ENCODE measurements at places on chromosomes 3 and 15. TPM values are rescaled to one million over a fixed set of nuclear protein-coding genes. Genes with fewer than 3 reads are reported as not detected.
A peak's percentile ranks its signal among the peaks of the same experiment; 100 is the strongest.

Gene TARS3
- 8.9 TPM for total RNA-seq

Gene CILP
- total RNA-seq = not detected

GRCh38 chr3:155158346-155159037 lies 78.4 kb downstream of the MME start:
- no peak for DNase-seq

GRCh38 chr3:147945968-147946519 lies 536.9 kb downstream of the ZIC1 start:
- peak; percentile 91 for DNase-seq

GRCh38 chr3:131702146-131702545 lies 199.4 kb upstream of the MRPL3 start:
- DNase-seq = peak; percentile 52

DNA sequence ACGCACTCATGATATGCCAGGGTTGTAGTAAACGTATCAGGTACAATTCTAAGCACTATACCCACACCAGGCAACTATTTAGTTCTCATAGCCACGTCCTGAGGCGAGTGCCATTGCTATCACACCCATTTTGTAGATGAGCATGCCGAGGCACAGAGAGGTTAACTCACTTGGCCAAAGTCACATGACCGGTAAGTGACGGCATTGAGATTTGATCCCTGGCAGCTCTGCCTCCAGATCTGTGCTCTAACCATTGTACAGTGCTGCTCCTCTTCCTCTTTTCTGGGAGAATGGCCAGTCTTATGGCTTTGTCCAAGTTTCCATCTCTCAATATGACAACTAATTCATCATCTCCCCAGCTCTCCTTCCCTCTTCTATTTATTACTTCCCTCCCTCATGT lies 18.9 kb upstream of the ATP2B2 start:
- DNase-seq = no peak

DNA sequence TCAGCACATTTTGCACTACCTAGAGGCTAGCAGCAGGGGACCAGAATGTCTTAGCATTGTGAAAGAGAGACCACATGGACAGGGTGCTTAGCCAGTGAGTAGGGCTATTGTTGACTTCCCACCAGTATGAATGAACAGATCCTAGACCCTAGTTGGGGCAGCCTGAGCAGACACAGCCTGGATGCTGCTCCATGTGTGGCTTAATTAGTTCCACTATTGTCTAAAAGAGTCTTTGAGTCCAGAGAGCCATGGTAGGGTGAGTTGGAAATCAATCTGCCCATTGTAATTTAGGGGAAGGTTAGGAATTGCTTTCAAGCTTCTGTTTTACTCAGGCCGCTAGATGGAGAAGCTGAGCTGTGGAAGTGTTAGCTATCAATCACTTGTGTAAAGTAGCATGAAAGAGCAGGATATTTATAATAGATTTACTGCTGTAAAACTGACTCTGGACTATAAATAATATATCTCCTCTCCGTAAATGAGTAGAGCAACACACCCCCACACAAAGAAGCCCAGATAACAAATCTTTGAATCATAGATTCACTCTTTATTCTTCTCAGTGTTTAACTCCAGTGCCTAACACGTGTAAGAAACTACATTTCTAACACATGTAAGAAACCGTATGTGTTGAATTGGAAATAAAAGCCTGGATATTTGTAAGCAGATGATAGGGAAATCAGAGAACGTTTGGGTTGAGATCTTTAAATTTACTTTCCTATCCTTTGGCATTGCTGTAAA lies 4.1 kb upstream of the GCSAM start:
- peak; percentile 34 for DNase-seq

Gene KATNBL1
- 25.9 TPM for total RNA-seq

GRCh38 chr3:169052465-169053302 lies 610.8 kb downstream of the MECOM start:
- DNase-seq = no peak

Gene SLC38A3
- total RNA-seq = not detected

GRCh38 chr3:194866236-194866635 lies 180.6 kb downstream of the FAM43A start:
- no peak for DNase-seq

Gene GOLGA8J
- total RNA-seq = not detected

DNA sequence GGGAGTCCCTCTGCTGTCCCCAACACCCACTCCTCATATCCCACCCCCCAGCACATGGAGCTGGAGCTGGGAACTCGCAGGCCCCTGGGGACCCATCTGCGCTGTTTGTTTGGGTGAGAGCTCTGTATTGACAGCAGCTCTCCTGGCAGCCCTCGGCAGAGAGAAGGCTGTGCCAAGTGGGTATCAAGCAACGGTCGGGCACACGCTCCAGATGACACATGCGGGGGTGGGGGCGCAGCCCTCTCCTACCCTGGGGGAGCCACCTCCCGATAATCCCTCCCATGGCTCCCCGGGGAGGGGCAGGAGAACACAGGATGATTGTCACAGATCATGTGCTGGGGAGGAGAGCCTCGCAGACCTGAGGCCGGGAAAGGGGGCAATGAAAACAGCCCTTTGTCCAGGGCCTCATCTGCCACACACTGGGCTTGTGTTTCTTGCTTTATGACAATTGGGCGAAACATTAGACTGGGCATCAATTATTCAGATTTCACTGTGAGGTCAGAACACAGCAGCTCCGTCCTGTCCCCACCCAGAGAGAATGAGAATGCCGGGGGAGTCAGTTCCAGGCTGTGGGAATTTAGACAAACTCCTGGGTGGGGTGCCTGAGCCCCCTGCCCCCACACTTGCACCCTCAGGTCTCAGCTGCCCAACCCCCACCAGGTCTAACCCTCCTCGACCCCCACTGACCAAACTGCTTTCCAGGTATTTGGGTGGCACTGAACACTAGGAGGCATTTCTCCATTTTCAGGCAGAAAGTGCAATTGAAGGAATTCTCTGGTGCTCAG lies 46.4 kb upstream of the KLF13 start:
- DNase-seq = no peak

- peak; percentile 13 for DNase-seq
Measured at GRCh38 chr15:71469413-71469812, 340.9 kb upstream of the NR2E3 start.

- DNase-seq = no peak
Measured at GRCh38 chr15:22861161-22861560, 22.7 kb downstream of the NIPA2 start.

- DNase-seq = peak; percentile 78
Measured at GRCh38 chr3:153614563-153614962, 452.5 kb downstream of the RAP2B start.

Gene CCK
- not detected for total RNA-seq

Gene CLCN2
- total RNA-seq = 3.9 TPM

Gene SPRED1
- 38.8 TPM for total RNA-seq

GRCh38 chr3:174776636-174777035 lies 82.5 kb upstream of the NAALADL2 start:
- no peak for DNase-seq

- no peak for DNase-seq
Measured at GRCh38 chr3:195551381-195551978, 8.4 kb upstream of the PPP1R2 start.

Gene NME9
- not detected for total RNA-seq

- peak; percentile 54 for DNase-seq
Measured at GRCh38 chr15:31387479-31388118, 61.0 kb downstream of the KLF13 start.

Gene OSTN
- total RNA-seq = 0.24 TPM

DNA sequence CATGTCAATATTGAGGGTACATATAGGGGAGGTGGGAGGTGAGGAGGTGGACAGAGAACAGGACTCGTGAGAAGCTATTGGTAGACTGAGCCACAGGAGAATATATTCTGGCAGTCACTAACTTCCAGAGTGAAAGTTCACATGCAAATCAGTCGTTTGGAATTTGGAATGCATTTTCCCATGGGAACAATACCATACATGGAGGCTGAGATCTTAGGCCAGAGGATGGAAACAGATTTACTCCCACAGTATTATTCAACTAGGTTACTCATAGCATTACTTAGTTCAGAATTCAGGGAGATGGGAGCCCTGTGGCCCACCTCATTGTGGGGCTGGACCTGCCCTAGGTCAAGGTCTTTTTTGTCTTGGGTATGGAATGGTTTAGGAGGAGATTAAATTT lies 36.4 kb upstream of the ABHD2 start:
- peak; percentile 63 for DNase-seq

DNA sequence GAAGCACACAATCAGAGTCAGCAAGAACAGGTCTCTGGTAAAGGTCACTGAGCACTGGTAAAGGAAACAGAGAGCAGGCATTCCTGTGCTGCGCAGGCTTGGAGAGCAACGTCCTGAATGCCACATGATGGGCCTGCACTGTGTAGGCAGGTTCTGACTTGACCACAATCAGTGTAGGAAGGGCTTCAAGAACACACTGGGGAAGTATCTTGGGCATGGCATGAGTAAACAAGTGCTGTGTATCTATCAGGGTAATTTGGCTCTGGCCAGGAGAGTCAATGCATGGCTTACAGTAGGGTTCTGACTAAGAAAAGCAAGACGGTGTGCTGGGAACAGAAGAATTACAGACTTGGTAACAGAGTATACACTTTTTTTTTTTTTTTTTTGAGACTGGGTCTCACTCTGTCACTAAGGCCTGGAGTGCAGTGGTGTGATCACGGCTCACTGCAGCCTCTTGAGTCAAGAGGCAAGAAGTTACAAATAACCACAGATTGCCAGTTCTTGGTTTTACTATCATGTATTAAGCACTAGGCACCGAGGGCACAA lies 30.6 kb downstream of the TBC1D2B start:
- DNase-seq = no peak

DNA sequence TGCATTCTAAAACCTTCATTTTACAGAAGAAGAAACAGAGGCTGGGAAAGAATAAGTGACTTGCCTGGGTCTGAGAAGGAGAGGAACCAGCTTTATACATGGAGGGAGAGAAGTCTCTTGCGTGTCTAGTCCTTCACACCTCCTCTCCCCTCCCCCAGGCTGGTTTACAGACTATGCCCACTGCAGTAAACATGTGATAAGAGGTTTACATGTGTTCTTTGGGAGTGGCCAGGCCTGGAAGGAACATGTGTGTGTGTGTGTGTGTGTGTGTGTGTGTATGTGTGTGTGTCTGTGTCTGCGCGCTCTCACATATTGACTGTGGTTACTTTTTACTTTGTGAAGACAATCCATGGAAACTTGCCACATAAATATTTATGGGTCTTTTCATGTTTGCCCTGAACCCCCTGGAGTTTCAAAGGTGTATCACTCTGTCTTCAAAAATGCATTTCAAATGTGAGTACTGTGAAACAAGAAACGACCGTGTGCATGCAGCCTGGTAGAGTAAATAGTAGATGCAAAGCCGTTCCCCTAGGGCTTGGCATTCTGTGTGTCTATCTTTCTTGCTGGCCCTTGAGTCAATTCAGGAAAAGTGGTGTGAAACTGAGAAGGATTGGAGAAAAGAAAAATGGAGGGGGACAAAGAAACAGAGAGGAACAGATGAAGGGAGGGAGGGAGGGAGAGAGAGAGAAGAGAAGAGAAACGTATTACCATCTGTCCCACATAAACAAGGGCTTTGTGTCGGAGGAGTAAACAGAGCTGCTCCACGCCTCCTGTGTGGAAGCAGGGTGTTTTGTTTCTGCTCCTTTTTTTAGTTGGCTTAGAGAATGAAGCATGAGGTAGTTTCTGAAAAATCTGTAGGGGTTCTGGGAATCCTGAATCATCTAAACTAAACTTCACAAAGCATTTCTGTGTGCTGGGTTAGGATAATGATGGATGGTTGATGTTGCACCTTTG lies 51.7 kb downstream of the CLDN11 start:
- peak; percentile 49 for DNase-seq

GRCh38 chr15:82808634-82809041 lies 790 bp upstream of the WHAMM start:
- DNase-seq = no peak

Gene TMEM266
- 0.17 TPM for total RNA-seq

DNA sequence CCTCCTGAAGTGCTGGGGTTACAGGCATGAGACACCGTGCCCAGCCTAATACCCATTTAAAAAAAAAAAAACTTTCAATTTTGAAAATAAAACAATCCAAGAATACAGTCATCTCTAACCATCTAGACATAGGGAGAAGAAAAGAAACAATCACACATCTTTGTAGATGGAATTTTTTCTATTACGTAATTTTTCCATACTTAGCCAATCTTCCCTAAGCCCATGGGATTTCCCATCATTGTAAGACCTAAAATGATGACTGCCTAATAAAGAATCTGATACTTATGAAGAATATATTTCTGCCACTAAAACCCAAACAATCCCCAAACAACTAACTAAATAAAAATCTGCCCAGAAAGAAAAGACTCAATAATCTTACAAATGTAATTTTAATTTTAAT lies 88.7 kb downstream of the CBLB start:
- no peak for DNase-seq

- DNase-seq = no peak
Measured at GRCh38 chr3:114834175-114834940, 312.7 kb downstream of the ZBTB20 start.

Gene AGTR1
- not detected for total RNA-seq

Gene ZKSCAN7
- 0.37 TPM for total RNA-seq

- no peak for DNase-seq
Measured at GRCh38 chr3:189966843-189967242, 153.9 kb downstream of the P3H2 start.

DNA sequence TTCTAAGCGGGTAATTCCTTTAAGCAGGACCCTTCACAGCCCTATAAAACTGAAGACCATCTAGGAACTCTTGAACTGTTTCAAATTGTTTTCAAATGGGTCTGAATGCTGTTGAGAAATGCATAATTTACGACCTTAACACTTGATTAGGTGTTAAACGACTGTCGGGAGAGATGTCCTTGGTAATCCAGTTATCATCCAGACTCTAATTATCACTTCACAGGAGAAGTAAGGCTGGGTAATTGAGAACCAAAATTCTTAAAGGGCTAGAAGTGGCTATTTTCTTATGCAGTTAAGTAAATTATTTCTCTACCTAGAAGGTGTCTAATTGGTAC lies 276.7 kb upstream of the TBC1D5 start:
- no peak for DNase-seq
